Foreskin fibroblast (primary cell): ENCODE measurements at places on chromosomes 13 and 19.

DNA sequence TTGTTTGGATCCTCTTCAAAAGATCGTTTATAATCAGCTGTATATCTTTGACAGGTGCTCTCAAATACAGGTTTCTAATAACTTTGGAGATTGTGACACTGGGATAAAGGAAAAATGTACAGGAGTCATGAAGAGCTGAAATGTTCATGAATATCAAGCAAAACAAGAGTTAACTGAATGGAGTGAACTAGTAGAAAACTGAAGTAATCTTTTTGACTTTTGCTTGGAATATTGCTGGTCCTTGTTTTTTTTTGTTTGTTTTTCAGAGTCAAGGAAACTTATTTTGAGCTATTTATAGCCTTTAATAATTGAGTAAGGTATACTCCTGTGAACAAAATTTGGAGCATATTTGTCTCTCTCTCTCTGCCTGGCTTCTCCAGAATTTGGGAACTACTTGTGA lies 25.3 kb downstream of the MED4 start:
- DNase-seq: no peak

GRCh38 chr19:11797491-11797890 lies 832 bp upstream of the ZNF491 start:
- DNase-seq: peak; percentile 82

- no peak for DNase-seq
Observed at GRCh38 chr13:48783695-48784230, 130.0 kb downstream of the CYSLTR2 start.

DNA sequence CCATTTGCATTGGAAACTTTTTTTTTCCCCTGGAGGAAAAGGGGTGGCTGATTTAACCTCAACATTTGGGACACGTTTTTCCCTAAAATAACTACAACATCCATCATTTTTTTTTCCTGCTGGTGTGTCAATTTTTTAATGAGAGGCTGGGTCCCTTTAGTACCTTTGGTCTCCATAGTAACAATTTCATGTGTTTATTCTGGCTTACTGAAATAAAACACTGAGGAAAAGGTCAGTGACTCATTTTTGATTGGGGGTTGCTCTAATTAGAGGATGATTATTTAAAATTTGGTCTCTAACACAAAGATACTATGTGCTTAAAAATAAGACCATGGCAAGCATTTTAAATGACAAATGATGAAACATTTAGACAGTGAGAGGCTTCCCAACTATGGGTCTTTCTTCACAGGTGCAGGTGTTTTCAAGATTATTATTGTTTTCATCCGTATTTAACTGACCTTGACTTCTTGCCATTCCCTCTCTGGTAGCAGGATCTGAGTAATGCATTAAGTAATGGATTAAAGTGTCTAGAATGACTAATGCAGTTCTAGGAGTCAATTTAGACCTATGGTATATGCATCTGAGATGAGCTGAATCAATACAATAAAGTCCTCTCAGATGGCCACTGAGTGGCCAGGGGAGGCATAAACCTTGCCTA lies 406.4 kb downstream of the KCNRG start:
- peak; percentile 74 for DNase-seq

GRCh38 chr13:65112531-65112941 lies 2117.6 kb downstream of the PCDH9 start:
- peak; percentile 26 for DNase-seq

GRCh38 chr13:98706446-98707110 lies 45.9 kb downstream of the SLC15A1 start:
- DNase-seq: no peak

- no peak for DNase-seq
Observed at GRCh38 chr19:31254180-31254551, 95.1 kb downstream of the TSHZ3 start.

DNA sequence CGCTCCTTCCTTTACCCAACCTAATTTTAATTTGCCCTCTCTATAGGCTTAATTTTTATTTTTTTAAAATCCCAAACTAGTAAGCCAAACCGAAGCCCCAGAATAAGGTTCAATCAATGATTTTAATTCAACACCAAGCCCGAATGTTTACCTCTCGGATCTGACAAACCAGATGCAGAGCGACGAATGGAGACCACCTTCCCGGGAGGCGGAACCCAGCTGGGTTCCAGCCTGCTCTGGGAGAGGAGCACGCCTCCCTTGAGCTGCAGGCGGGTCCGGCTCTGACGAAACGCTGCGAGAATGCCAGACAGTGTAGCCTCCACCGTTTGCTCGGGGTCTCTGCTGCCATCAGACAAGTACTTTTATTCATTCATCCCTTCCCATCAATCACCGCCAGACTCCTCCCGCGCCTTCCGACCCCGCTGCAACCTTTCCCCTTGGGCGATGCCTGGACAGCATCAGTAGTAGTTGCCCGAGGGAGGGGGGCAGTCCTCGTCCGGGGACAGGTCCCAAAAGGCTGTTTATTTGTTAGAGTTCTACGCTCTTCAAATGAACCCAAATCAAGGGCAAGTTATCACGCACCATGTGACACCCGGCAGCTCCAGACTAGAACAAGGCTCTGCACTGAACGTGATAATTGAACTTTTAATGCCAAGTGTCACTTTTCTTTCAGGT lies 752 bp upstream of the EDNRB start:
- DNase-seq: peak; percentile 26

- DNase-seq: peak; percentile 14
Observed at GRCh38 chr19:48955308-48955958, 758 bp downstream of the BAX start.

DNA sequence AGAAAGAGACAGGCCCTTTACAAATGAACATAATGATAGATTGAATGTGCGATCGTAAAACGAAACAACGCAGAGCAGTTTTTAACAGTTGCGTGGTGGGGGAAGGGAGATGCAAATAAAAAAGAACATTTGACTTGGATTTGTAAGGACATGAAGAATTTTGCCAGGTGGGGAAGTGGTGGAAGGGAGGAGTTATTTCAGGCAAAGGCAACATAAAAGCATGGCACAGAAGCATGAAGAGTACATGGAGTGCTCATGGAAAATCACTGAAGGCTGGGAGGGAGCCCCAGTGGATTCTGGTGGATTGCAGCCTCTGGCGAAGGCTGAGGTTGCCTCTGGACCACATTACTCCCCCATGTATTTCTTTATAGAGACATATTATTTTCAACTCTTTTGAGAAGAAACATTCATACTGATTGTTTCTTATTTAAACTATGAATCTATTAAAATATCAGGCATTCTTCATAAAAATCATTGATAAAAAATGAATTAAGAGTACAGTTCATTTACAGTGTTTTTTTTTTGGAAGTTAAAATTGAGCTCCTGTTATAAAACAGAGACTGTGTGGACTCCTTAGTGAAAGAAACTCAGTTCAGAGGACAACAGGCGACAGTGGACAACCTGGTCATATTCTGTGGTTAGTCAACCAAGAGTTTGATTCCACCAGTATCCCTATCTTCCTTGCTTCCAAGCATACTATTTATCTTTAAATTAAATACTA lies 57.5 kb downstream of the STARD13 start:
- DNase-seq: no peak

DNA sequence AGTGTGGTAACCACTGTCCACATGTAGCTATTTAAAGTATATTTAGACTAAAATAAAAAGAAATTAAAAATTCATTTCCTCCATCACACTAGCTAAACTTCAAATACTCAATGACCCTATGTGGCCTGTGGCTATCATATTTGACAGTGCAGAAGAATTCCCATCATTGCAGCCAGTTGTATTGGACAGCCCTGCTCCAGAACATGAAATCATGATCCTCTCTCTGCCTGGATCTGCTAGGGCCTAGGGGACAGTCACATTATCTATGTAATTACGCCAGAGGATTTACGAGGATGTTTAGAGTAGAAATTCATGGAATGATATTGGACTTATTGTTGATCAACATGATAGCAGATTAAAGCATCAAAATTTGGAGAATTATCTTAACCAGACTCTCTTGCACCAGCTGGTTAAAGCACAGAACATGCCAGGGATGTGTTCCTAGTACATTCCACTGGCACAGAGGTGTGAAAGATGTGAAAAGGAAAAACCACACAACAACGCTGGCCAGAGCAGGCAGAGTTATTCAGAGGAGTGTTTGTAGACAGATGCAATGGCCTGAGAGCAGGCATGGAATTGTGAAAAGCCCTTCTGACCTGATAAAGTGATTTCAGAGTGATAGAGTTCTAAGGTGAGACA lies 108.9 kb upstream of the STARD13 start:
- DNase-seq: no peak

- DNase-seq: no peak
Observed at GRCh38 chr19:30076101-30076551, 134.1 kb downstream of the URI1 start.

DNA sequence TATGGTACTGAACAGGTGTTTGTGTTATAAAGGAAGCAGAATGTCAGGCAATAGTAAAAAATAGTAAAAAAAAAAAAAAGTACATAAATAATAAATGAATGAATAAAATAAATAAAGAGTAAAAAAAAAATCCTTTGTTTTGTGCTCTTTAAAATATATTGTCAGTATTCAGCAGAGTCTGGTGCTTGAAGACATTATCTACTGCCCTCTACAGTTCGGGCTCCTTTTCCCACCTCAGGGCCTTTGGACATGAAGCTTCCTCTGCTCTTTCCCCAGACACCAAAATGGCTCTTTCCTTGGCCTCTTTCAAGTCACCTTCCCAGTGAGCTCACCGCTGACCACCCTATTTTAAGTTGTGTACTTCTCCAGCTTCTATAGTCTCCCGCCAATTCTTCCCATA lies 137.5 kb downstream of the TNFRSF19 start:
- DNase-seq: peak; percentile 68

DNA sequence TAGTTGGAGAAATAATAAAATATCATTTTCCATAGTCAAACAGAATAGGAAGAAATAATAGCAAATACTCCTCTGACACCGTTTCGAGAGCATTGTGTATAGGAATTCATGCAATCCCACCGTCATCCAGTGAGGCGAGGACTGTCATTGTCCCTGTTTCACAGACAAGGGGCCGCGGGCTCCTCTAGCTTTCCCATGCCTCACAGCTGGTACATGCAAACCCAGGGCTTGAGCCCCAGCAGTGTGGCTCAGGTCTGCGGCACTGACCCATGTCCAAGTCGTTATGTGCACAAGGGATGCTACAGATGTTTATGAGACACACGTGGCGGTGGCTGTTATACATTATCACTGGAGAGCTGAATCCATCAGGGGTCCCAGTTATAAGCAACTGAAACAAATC lies 18.5 kb upstream of the ATP11A start:
- DNase-seq: no peak

GRCh38 chr13:97561182-97561581 lies 127.2 kb downstream of the RAP2A start:
- DNase-seq: no peak

GRCh38 chr13:111540486-111540885 lies 220.0 kb downstream of the TEX29 start:
- DNase-seq: no peak
